GM13977 (cell line): ENCODE measurements at places on chromosomes 13 and 19.
A peak's percentile ranks its signal among the peaks of the same experiment; 100 is the strongest.

DNA sequence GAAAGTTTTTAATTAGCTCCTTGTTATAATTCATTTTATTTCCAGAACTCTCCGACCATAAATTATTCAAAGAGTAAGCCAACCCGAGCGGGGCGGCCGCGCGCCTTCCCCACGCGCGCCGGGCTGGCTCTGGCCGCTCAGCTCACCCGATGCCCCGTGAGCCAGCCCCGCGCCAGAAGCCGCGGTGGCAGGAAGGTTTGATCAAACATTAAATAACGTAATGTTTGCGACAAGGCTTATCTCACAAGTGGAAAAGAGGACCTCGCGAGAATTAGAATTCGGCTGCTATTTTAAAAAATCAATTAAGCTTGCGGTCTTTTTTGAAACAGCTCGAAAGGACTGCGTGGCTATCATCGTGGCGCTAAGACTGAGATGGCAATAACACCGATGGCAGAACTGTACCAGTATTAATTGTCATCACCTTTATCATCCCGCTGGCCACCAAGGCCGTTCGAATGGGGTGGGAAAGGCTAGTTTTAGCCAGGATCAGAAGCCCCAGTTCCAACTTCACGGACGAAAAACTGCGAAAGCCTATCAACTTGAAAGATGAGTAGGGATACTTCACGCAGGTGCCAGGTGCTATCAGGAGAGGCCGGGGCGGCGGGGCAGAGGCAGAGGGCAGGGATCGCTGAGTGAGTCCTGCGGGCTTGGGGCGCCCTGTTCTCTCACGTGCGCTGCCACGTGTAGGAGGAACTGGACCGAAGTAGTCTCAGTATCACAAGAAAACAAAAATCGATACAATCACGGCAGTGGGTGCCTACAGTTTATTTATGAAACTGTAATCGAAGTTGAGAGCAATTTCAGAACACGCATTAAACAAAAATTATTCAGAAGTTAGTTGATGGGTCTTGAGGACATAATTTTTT lies 6.4 kb downstream of the POU4F1 start:
- no peak for DNase-seq

DNA sequence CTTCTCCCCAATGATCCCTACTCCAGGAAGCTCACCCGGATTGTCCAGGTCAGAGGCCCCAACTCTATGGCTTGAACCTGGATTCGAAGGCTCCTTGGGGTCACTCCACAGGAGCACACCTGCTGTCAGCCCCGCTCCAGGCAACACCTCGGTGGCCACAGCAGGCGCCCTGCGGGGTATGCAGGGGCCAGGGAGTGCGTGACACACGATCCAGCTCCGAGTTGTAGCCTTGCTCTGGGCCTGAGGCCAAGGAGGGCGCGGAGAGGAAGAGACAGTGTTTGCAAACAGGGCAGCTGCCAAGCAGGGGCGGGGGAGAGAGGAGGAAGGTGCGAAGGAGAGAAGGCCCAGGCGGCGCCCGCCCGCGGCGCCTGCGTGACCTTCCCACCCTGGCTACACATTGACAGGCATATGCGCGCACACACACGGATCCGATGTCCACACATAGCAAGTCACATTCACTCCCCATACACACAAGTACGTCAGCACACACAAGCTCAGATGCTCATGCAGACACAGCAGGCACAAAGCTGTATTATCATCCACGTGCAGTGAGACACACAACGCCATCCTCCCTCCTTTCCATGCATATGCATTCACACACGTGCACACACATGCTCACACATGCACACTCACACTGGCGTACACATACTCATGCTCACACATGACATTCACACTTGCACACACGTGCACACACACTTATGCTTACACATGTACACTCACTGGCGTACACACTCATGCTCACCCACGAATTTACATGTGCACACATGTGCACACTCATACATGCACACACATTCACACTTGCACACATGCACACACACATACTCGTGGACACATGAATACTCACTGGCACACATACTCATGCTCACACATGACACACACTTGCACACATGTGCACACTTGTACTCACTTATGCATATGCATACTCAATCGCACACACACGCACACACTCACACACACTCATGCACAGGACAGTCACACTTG lies 10.4 kb downstream of the SBK2 start:
- DNase-seq, result no peak

- DNase-seq, result no peak
These were observed 81.1 kb downstream of the CACNA1A start for GRCh38 chr19:13425151-13425550.

DNA sequence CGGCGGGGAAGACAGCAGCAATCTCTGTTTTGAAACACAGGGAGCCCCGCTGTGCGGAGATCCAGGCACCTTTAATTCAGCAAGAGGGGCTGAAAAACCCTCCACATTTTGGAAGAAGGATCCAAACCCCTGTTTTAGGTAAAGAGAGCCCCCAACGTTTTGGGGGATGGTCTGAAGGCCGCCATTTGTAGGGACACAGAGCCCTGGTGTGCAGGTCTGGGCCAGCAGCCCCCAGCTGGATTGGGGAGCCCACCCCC lies 3.5 kb upstream of the HOOK2 start:
- DNase-seq, result no peak

GRCh38 chr13:79466872-79467271 lies 14.1 kb upstream of the NDFIP2 start:
- DNase-seq, result no peak

DNA sequence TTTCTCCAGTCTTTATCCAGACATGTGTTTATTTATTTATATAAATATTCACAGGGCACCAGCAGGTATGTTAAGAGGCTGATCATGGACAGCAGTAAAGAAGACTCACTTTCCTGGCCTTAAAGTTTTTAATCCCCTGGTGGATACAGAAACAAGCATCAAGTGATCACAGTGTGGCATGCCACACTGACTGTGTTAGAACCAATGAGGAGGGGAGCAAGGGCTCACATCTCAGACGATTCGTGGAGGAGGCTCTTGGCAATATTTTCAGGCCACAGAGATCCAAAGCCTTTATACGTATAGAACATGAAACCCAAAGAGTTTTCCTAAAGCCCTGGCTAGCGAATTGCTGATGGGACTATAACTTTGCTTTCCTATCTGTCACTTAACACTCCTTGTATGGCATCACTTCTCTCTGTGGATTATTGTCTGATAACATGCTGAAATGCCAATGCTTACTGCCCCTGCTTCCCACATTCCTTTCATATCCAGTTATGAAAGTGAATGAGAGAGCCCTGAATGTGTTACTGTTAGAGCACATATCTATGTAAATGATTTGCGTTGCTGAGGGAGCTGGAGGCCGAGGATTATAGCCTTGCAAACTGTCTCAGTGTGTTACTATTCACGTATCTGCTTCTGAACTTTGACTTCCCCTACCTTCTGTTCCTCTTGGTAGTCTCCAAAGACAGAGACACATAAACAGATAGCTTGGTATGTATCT lies 37.6 kb downstream of the POLR1D start:
- no peak for DNase-seq

DNA sequence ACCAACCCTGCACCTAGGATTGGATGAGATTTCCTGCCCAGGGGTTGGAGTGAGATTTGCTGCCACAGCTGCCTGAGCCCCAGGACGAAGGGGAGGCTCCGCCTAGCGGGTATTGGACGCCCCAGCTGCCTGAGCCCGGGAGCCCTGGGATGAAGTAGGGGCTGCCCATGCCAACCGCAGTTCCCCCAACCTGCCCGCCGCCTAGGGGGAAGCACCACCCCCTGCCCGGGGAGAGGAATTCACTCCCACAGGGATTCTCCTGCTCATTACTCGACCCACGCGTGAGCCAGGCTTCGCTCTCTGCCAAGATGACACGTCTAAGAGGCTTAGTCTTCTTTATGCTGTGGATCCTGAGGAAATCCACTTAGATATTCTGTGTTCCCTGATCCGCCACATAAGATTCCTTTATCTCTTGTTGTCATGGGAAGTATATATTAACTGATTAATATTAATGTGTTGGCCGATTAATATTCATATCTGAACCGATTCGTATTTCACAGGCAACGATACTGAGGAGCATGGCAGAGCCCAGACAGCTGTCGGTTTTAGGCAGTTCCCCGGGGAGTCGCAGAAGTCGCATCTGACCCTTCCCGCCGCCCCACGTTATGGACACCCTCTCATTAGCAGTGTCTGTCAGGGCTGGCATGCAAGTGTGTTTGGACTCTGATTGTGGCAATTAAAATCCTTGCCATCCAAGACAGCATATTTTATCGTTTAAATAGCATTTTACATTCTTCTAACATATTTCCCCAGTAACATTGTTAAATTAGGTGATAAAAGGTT lies 44.5 kb upstream of the KCTD15 start:
- no peak for DNase-seq

DNA sequence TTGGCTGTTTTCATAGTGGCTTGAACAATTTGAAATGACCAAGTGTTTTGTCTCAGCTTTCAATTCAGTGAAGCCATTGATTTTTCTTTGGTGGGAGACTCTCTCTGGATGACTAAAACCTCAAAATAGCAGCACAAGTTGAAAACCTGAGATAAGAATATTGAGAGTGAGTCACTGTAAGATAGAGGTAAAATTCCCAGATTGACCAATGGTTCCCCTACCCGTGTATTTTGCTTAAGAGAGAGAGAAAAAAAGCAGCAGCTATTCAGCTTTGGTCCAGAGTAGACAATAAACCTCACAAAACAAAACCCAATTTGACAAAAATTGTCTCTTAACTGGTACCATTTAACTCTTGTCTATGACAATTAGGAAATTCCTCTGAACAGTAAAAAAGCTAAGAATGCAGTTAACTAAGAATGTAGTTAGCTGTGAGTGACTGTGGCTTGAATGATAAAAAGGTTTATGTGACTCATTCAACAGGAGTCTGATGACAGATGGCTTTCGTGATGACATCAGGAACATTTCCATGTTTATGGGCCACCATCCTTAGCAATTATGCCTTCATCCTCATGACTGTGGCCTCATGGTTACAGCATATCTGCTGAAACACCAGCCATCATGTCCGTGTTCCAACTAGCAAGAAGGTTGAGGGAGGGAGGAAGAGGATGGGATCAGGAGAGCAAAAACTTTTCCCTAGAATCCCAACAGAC lies 356.9 kb downstream of the NDFIP2 start:
- DNase-seq, result no peak

DNA sequence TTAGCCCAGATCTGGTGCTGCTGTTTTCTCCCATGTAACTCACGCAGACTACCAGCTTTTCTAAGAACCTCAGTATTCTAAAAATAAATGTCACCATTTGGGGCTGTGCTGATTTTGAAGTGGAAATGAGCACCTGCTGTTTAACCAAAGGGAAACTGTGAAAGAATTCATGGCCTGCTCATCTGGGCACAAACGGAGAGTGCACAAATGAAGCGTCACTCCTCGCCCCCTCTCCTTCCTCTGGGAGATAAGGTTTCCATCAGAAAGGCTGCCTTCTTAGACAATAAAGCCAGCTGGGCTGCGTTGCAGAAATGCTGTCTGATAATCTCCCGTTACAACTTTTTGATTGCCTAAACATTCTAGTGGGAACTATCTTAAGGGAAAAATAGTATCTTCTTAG lies 73.7 kb upstream of the SLC15A1 start:
- DNase-seq, result no peak

DNA sequence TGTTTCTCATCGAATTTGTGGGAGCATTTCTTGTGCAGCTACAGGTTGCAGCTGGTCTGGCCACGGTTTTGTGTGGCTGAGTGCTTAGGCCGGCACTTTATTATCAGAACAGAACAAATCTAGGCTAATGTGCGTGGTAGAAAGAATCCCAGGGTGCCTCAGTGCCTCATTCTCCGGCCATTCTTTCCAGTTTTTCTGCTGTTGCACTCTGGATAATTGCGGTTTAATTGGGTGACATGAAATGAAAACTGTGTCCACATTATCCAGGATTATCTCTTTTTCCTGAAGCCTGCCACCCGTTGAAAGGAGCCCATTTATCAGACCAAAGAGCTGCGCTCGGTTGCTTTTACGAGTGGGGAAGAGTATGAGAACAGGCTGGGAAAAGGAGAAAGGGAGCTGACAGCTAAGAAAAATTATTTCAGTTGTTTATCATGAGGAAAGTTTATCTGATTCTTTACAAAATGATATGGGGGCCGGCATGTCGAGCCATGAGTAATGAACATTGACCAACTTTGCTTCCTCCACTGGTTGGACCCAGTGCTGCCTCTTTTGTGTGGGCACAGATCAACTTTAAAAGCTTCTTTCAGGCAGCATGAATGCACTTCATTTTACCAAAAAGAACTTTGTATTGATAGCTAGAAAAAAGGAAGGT lies 117.0 kb upstream of the SOX21 start:
- DNase-seq, result no peak

DNA sequence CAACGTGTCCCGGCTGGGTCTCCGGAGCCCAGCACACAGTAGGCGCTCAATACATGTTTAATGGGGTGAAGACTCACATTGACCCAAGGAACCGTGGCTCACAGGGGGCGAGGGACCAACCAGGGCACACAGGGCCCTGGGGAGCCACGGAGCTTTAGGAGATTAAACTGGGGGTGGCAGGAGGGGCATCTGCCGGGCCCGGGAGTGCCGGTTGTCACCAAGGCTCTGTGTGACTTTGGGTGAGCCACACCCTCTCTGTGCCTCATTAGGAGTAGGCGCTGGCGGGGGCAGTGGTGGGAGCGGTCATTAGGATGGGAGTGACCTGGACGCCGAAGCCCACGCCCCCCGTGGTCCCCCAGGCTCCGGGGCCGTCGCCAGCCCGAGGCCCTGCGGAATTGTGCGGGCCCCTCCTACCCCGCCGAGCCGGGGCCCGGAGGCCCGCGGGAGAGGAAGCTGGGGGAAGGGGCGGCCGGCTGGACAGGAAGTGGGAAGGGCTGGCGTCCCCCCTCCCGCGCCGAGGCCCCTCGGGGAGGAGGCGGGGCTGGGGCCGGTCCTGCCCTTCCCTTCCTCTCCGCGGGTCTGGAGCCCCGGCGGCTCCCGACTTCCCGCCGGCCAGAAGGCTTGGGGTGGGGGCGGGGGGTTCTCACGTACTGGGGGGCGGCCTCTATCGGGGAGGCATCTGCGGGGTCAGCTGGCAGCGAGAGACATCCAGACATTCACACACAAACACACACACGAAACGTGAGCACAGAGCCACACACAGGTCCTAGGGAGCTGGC lies 1.8 kb upstream of the SSBP4 start:
- peak; percentile 84 for DNase-seq

DNA sequence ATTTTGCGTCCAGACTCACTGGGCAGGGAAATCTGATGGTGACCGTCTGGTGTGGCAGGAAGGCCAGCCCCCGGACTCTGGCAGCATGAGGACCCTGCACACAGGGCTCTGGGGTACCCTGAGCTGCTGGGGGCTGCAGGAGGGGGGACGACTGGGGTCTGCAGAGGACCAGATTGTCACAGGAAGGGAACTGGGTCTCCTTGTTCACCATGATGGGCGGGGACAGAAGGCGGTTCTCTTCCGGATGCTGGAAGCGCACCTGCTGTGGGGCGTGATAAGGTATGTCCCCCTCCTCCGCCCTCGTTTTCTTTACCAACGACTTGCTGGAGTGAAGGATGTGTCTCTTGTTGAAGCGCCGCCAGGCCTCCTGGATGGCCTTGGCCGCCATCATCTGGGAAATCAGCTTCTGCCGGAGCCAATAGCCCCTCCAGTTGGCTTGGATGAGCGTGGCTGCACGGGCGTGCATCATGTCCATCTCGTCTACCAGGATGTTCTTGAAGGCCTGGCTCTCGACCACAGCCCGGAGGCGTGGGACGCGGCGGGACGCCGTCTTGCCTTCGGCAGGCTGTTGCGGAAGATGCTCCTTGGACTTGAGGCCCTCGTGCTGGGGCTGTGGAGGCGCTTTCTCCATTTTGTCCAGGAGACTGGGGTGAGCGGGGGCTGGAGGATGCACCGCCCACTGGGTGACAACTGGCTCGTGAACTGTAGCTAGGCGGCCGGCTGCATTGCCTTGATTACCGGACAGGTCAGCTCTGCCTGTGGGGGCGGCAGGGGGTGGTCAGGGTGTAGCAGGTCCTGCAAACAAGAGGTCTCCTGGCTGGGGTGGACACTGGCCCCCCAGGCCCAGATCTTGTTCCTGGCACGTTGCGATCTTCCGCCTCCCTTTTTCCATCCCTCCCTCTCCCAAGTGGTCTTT lies 7.2 kb downstream of the IQCN start:
- DNase-seq, result no peak
